ENCODE measurements at places on chromosomes 7 and 10. TPM values are rescaled to one million over a fixed set of nuclear protein-coding genes. Genes with fewer than 3 reads are reported as not detected.

Gene CCDC172
- not detected for polyA plus RNA-seq

Gene TACC2
- 53.8 TPM for polyA plus RNA-seq

Gene ADRA2A
- 2.9 TPM for polyA plus RNA-seq

Gene SLC16A12
- polyA plus RNA-seq: 28.7 TPM

Gene FGFBP3
- polyA plus RNA-seq: 3.3 TPM

Gene FEZF1
- not detected for polyA plus RNA-seq

Gene DLX5
- 0.13 TPM for polyA plus RNA-seq

Gene CALML3
- not detected for polyA plus RNA-seq

Gene OR9A2
- not detected for polyA plus RNA-seq

Gene GPR85
- polyA plus RNA-seq: 1.7 TPM

Gene ARMC3
- 13.4 TPM for polyA plus RNA-seq

Gene NFE2L3
- polyA plus RNA-seq: 24.2 TPM

- no peak for DNase-seq
Observed at GRCh38 chr7:38798552-38799267, 110.3 kb downstream of the VPS41 start.

- no peak for DNase-seq
Observed at GRCh38 chr7:131620673-131621609, 64.5 kb upstream of the PODXL start.

DNA sequence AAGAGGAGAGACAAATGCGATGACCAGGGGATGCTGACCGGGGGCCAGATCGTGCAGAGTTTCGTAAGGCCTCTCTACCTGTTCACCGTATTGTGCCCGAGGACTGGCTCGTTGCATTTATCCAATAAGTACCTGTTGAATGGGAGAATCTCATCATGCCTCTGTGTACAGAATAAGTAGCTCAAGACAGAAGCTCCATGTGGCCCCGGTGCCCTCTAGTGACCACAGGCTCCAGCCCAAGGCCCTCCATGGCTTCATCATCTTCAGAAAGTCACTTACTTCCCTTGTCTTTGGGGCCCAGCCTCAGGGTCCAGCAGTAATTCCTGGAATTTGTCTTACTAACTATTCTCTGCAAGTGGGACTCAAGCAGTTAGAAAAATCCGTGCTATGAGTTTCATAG, 151.0 kb downstream of the CHN2 start:
- DNase-seq: no peak

DNA sequence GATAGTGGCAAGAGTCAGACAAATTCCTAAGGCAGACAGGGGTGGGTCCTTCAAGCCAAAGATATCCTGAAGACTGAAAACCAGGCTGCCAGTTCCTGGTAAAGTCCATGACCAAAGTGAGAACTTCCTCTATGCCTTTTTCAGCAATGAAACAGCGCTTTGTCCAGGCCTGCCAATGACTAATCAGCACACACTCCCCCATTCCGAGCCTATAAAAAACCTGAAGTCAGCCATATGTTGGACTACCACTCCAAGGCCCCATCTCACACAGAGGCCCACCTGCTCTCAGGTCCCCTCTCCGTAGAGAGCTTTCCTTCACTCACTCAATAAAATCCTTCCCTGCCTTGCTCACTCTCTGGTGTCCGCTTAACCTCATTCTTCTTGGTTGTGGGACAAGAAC, 402.2 kb downstream of the ANKRD7 start:
- no peak for DNase-seq

DNA sequence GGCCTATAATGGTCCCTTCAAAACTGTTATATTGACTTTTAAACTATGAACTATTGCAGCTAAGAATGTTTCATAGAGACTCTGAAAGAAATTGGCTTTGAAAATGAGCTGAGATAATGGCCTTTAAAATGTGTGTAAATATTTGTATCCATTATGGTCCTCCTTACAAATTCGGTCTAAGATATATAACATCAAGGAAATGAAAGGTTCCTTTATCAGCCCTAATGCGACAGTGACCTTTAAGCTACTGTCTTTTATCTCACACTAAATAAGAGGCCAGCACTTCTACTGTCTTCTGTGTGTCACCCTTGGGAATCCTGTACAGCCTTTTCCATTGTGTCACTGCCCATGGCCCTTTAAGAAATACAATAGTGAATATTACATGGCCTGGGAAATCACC, 19.5 kb downstream of the COL28A1 start:
- no peak for DNase-seq

DNA sequence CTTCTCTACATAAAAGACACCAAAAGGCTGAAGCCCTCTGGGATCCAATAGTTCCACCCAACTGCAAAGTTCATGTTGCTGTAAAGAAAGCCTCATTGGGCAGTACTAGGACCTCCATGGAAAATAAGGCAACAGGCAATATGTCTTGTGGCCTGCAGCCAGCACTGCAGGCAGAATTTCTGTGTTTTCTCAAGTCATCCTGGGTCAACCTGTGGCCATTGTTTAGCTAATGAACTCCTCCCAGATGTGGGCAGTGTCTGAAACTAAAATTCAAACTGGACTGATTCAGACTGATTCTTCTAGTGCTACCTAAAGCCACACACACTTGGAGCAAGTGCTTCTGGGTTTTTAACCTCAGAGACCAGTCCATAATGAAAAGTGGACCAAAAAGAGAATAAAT, 141.5 kb downstream of the PPP1R17 start:
- no peak for DNase-seq

DNA sequence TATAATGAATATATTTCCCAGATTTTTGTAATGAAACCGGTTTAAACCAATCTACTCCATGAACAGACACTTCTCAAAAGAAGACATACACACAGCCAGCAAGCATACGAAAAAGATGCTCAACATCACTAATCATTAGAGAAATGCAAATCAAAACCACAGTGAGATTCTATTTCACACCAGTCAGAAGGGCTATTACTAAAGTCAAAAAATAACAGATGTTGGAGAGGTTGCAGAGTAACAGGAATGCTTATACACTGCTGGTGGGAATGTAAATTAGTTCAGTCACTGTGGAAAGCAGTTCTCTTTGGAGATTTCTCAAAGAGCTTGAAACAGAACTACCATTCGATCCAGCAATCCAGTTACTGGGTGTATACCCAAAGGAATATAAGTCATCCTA, 240.7 kb downstream of the TSPAN12 start:
- DNase-seq: no peak

- DNase-seq: no peak
Observed at GRCh38 chr10:72392571-72392970, 37.9 kb upstream of the DNAJB12 start.

DNA sequence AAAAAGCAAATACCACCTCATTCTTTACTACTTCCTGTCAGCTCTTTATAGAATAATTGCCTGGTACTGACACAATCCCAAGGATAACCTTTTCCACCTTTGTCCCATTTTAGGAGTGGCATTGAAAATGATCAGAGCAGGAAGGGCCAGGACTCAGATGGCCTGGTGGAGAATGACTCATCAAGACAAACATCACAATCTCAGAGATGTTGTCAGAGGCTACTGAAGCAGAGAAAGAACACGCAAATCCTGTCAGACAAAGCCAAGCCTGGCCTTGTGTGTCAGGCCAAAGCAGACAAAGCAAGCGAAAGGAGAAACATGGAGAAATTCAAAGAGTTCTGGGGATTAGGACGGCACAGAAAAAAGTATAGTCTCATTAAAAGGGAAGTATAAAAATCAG, 40.9 kb downstream of the NSUN6 start:
- no peak for DNase-seq

GRCh38 chr10:43983856-43984271, 335.2 kb upstream of the ZNF32 start:
- DNase-seq: no peak

- no peak for DNase-seq
Observed at GRCh38 chr7:32023376-32023775, 46.8 kb downstream of the PDE1C start.

DNA sequence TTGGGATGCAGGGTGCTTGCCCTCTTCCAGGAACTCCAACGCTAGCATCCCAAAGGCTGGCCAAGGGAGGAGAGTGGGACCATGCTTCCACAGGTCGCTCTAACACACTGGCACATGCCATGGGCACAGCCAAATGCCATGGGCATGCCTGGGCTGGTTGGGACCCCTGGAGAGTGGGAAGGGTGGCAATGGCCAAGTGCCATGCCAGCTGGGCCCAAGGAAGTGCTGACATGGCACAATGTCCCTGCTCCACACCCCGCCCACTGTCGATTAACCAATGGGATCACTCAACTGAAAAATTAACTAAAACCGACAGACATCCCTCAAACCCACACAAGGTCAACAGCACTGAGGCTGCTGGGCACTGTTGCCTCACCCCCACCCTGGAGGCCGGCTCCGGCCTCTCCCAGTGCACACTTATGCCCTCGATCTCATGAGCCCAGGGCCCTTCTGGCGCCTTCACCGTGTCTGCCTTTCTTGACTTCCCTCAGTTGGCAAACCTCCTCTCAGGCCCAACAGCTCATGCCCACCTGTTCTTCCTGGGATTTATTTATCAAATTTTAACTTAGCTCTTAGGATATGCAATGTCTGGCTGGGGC, 83.4 kb downstream of the GOLGA7B start:
- no peak for DNase-seq

DNA sequence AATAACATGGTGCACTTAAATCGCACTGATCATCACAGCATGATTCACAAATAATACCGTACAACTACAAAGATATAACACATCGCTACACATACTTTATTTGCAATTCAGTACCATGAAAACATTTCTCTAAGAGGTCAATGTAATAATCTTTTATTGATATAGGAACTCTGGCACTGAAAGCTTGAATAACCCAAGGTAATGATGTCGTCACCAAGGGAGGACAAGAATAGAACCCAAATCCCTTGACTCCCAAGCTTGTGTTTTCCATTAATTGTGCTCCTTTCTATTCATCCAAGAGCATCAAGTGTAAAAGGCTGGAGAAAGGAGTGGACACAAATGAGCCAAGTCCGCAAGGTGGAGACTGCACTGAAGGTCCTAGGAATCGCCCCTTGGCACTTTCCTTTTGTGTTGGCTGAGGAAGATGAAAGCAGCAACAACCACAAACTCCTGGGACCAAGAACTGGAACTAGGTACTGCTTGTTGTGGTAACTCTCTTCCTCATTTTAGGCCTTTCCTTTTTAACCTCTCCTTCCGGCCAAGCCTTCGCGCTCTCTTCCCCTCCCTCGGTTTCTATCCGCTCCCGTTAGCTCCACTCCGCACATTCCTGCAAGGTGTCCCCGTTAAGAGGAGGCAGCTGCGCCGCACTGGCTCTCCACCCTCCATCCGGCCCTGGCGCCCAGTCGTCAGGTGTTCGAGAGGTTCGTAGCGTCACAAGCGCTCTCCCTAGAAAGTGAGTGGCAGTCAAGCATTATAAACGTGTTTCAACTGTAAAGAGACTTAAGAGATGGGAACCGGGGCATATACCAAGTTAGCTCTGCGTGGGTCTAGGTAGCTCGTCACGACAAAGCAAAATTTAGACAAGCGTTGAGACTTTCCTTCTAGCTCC, 1.0 kb upstream of the CBLL1 start:
- DNase-seq: no peak

DNA sequence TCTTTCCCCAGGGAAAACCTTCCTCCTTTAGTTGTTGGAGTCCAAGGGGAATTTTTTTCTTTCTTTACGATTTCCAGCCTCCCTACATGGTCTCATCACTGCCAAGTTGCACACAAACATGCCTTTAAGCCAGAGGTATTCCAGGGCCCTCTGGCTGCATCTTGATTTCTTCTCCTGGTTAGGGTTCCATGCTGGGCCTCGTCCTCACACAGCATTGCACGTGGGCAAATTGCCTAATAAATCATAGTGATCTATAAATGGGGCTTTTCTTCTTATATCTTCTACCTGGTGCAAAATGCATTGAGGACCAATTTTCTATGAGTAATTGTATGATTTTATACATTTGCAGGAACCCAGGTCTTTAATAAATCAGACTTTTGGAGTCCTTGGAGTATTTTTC, 284.2 kb downstream of the C7orf25 start:
- DNase-seq: no peak

- DNase-seq: no peak
Observed at GRCh38 chr10:72133517-72133916, 45.2 kb upstream of the SPOCK2 start.

DNA sequence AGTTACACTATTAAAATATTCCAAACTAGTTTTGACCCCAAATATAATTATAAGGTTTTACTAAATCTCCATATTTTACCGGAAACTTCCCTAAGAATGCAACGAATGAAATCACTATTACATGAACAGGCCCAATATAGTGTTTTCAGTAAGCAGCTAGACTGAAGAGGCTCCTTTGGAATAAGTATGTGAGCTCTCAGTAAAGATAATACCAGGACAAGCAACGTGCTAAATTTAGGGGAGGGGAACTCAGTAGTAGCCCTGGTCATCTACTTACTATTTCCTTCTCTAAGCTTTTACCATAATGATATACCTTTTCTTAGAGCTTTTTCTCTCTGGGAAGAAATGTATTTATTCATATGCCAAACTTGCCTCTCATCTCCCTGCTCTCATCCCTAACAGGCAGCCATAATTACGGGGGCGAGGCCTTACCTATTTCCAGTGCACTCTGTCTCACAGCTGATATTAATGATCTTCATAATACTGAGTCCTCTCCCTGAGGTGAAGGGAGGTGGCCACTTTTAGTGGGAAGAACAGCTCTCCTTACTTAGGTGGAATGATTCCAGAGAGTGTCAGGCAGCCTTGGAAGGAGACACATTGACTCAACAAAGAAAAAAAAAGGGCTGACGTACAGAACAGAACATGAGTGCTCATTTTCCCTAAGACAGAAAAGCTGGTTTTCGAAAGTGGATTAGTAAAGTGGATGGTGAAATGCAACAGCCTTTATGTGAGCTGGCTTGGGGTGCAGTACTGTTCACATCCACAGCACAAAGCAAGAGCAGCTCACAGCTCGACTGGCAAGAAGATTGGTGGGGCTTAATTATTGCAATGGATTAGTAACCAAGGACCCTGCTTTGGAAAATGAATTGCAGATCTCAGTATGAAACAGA, 165.4 kb downstream of the GLI3 start:
- DNase-seq: no peak

DNA sequence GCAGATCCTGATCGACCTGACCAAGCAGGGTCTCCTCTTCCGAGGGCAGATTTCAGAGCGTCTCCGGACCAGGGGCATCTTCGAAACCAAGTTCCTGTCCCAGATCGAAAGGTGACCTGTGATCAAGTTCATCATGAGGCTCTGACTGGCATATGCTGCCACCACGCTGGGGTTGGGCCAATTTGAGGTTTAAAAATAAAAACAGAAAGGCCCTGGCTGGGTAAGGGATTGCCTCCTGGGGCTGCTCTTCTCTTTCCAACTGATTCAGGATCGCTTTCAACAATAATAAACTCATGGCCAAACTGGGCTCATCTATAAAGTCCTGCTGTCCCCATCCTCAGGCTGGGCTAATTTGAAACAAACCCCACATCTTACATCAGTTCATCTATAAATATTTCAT, 17.1 kb upstream of the HK1 start:
- no peak for DNase-seq

- no peak for DNase-seq
Observed at GRCh38 chr10:120456626-120457430, at the start of gene PLPP4. Gene PLPP4, plus strand, starts transcription at chr10:120457227. Its CDS starts 79 bp downstream, at chr10:120457306.

Measured in left renal cortex interstitium (tissue), 4 donors.